ENCODE measurements at places on chromosomes 3 and 15.
A peak's percentile ranks its signal among the peaks of the same experiment; 100 is the strongest.

DNA sequence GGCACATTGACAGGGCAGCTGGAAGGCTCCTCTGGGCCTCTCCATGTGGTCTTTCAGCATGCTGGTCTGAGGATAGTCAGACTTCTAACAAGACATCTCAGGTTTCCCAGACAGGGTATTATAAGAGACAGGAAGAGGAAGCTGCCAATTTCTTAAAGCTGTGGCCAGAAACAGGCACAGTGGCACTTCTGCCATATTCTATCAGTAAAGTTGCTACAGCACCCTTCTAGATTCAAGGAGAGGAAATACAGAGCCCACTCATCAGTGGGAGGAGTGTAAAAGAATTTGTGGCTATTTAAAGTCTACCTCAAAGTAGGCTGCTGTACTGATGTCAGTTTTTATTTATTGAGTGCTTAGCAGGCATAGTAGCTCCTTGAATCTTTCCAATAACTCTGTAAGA is 55.5 kb downstream of the BTD start:
- DNase-seq, result no peak

DNA sequence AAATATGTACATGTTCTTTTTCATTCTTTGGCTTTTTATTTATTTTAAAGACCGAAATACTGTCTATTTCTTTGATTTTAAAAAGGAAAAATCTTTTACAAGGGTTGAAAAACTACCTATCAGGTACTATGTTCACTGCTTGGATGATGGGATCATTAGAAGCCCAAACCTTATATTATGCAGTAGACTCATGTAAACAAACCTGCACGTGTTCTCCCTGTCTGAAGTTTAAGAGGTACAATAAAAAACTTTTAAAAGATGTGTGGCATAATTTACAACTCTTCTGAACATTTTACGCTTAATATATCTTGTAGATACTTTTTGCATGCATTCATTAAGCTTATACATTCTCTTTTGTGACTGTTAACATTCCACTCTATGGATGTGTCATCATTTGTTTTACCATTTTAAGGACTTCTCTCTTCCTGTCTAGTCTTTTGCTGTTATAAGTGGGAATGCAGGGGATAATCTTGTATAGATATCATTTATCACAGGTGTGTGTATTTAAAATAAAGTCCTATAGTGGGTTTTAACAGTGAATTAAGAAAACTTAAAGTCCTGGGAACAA is 6.2 kb downstream of the MGA start:
- no peak for DNase-seq

GRCh38 chr3:16090024-16090423 is 84.5 kb upstream of the GALNT15 start:
- no peak for DNase-seq

GRCh38 chr3:125357032-125357658 is 18.0 kb downstream of the ZNF148 start:
- DNase-seq, result peak; percentile 76

DNA sequence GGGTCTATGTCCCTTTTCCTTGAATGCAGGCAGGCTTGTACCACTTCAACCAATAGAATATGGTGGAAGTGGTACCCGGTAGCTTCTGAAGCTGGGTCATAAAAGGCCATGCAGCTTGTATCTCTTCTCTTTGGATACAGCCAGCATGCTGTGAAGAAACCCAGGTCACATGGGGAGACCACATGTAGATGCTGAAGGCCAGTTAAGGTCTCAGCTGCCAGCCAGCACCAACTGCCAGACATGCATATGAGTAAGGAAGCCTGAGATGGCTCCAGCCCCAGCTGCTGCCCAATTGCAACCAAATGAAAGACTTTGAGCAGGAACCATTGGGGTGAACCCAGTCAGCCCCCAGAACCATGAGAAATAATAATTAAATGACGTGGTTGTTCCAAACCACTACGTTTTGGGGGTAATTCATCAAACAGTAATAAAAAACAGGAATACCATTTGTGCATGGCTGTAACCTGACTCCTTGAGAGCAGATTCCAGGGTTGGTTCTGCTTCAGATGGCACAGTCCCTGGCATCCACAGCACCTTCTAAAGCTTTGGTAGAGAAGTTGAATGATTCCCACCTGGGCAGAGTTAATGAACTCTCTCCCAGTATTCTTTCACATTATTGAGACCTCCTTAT is 3.8 kb downstream of the RBP2 start:
- peak; percentile 59 for DNase-seq

- DNase-seq, result no peak
These were observed 712 bp upstream of the MME start for GRCh38 chr3:155079468-155079745.

GRCh38 chr3:166837535-166837934 is 542.6 kb downstream of the ZBBX start:
- DNase-seq, result peak; percentile 34

DNA sequence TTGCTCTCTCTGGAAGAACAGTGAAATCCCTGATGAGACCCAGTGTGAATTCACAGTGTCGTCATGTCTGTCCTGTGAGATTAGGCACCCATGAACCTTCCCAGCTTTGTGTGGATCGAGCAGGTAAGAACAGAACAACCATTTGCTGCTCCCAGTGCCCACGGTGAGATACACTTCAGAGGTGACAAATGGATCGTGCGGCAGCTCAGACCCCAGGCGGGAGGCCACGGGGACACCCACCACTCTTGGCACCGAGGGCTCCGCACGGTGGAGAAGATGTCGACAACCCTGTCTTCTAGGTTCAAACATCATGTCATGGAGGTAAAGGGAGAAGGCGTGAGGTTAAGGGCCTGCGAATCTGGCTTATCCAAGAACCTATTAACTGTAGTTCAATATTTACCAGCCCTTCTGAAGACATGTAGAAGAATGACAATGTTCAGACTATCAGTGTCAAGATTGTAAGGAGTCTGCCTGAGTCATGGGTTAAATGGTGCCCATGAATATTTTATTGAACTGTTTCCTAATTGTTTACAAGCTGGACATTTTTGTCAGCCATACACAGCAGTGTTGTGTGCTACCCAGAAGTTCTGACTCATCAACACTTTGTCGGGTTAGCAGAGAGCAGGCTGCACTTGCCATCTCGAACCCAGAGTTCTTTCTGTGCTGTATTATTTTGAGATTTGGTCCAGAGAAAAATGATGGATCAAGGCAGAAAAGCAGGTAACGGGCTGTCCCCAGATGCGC is 15.5 kb upstream of the PCSK6 start:
- no peak for DNase-seq

DNA sequence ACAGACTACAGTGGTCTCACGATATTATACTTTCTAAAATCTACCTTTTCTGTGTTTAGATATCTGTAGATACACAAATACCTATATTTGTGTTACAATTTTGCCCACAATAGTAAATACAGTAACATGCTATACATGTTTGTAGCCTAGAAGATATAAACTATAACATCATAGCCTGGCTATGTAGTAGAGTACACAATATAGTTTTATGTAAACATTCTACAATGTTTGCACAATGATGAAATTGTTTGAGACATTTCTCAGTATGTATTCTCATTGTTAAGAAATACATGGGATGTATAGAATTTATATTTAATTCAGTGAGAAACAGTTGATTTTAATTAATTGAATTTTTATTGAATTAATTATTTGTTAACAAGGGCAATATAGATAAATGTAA is 1367.0 kb downstream of the OTOL1 start:
- no peak for DNase-seq

- DNase-seq, result peak; percentile 67
These were observed 16.0 kb upstream of the SRP14 start for GRCh38 chr15:40054855-40055575.

DNA sequence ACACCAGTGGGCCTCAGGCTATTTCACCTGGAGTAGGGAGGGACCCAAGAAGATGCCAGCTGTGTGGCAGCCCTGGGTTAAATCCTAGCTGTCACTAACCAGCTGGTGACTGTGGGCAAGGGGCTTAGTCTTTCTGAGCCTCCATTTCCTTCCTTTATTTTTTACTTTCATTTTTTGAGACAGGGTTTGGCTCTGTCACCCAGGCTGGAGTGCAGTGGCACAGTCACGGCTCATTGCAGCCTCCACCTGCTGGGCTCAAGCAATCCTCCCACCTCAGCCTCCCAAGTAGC is 108.0 kb upstream of the SMAD3 start:
- DNase-seq, result no peak

GRCh38 chr3:7328339-7328738 is 467.4 kb downstream of the GRM7 start:
- DNase-seq, result no peak

DNA sequence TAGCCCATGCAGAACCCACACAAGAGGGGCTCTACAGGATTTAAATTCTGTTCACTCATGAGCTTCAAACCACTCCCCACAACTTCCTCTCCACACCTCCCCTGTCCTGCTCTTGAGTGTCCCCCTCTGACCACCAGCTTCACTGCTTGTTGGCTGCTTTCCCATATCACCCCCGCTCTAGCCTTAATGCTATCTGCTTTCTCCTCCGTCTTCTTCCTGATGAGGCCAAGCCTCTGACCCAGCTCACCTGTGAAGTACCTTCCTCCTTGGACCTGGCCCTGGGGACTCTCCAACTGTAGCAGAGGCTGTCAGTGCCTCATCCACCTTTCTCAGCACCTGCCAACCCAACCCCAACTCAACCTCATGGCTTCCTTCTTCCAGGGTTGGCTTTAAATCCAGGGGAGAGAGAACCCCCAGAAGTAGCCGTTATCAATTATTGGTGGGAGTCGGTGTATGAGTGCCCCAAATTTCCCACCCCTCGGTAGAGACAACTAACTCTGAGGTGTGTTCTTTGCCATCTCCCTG is 174.8 kb downstream of the MINAR1 start:
- DNase-seq, result no peak

GRCh38 chr3:129346695-129347457 is 68.2 kb downstream of the HMCES start:
- no peak for DNase-seq

- DNase-seq, result no peak
These were observed 380.2 kb downstream of the TIGIT start for GRCh38 chr3:114674036-114674435.

DNA sequence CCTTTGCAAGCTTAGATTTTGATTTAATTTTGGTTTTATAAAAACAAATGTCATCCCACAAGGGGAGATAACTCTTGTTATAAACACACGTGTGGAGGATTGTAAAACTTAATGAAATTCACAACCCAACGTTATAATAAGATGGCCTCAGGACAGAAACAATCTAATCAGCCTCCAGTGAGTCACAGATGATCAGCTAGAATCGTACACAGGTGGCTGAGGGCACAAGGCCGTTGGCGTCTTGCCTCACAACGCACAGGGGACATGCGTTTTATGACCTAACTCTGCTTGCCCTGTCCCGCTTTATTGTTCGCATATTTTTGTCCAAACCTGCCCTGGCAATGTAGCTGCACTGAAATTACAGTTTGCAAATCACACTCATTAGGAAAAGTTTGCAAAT is 121.9 kb upstream of the PDZRN3 start:
- DNase-seq, result no peak

- no peak for DNase-seq
These were observed 162.9 kb upstream of the LRTM1 start for GRCh38 chr3:55090746-55091145.

DNA sequence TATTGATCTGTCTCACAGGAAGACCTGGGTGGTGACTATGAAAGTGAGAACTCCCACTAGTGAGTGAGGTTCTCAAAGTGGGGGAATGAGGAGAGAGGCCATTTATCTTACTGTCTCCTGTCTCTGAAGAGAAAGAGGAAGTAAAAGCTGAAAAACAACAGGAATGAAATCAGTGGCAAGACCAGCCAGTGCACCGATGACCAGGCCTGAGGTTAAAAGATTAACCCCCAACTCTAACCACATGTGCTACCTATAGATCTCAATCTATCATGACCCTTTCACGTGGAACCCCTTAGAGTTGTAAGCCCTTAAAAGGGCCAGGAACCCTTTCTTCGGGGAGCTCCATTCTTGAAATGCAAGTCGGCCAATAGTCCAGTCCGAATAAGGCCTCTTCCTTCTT is 239.3 kb upstream of the CNTN6 start:
- DNase-seq, result no peak

GRCh38 chr3:50195501-50196252 is 4.3 kb downstream of the GNAT1 start:
- DNase-seq, result peak; percentile 42

- no peak for DNase-seq
These were observed 14.8 kb downstream of the MCM2 start for GRCh38 chr3:127612966-127613365.

- DNase-seq, result peak; percentile 4
These were observed 343.9 kb upstream of the SUCLG2 start for GRCh38 chr3:67998281-67998680.

DNA sequence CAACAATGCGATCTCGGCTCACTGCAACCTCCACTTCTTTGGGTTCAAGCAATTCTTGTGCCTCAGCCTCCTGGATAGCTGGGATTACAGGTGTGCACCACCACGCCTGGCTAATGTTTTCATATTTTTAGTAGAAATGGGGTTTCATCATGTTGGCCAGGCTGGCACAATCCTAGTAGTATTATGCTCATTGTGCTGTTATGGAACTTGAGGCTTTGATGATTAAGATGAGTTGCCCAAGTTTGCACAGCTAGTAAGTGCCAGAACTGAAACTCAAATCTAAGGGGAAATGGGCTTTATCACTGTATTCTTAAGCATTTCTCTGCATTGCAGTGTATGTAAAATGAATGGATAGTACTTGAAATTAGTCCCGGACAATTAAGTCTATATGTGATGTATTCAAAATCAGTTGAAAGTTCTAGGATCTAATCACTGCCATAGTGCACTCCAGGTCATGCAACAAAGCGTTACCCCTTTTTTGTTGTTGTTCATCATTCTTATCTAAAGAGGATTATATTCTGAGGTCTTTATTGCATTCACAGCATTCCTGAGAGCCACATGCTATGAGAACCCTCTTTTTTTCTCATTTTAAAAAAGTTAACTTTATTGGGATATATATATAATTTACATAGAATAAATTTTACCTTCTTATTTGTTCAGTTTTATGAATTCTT is 378.7 kb upstream of the CNTN6 start:
- DNase-seq, result no peak

- DNase-seq, result no peak
These were observed 31.4 kb downstream of the SLC35A5 start for GRCh38 chr3:112593258-112593657.

GRCh38 chr15:56948000-56948763 is 29.7 kb downstream of the TCF12 start:
- no peak for DNase-seq

- no peak for DNase-seq
These were observed 138.8 kb downstream of the AKAP13 start for GRCh38 chr15:85518979-85519761.

- no peak for DNase-seq
These were observed 4.0 kb downstream of the MAP2K1 start for GRCh38 chr15:66390678-66391077.

GRCh38 chr3:57064001-57064400 is 3.5 kb downstream of the SPATA12 start:
- DNase-seq, result no peak
